ENCODE measurements at places on chromosomes 12 and 14. TPM values are rescaled to one million over a fixed set of nuclear protein-coding genes. Genes with fewer than 3 reads are reported as not detected.

The SERPINA1 gene
- total RNA-seq: 26.1 TPM

The TAS2R46 gene
- total RNA-seq: not detected

The KLHL33 gene
- not detected for total RNA-seq

The MAGOHB gene
- 32.1 TPM for total RNA-seq

The ANO2 gene
- 1.2 TPM for total RNA-seq

The SERPINA12 gene
- total RNA-seq: not detected

The CLEC1B gene
- total RNA-seq: not detected

The POTEM gene
- 0.57 TPM for total RNA-seq

The GALNT8 gene
- 3.0 TPM for total RNA-seq

The BMP4 gene
- 9.5 TPM for total RNA-seq

The PIK3C2G gene
- total RNA-seq: not detected

The AKAP5 gene
- 2.9 TPM for total RNA-seq

The ATP2A2 gene
- 82.2 TPM for total RNA-seq

The GPR162 gene
- 0.74 TPM for total RNA-seq

The SLC10A1 gene
- not detected for total RNA-seq

The DBX2 gene
- total RNA-seq: not detected

The ASIC1 gene
- not detected for total RNA-seq

The PARP11 gene
- total RNA-seq: 5.4 TPM

The SLC38A4 gene
- 0.36 TPM for total RNA-seq

The SAMD15 gene
- 4.5 TPM for total RNA-seq

The SMOC1 gene
- 5.9 TPM for total RNA-seq

The GNPTAB gene
- 21.1 TPM for total RNA-seq

The BDKRB2 gene
- 8.5 TPM for total RNA-seq

The FOXG1 gene
- total RNA-seq: 1.8 TPM

The KLRC2 gene
- total RNA-seq: 0.97 TPM

The LGMN gene
- 66.5 TPM for total RNA-seq

The SYNJ2BP gene
- 36.0 TPM for total RNA-seq

The IGF1 gene
- not detected for total RNA-seq

The LRP1-AS gene
- not detected for total RNA-seq

The NAV3 gene
- total RNA-seq: 20.7 TPM

The PPP1R36 gene
- 0.63 TPM for total RNA-seq
